ENCODE measurements at places on chromosomes 4 and X. TPM values are rescaled to one million over a fixed set of nuclear protein-coding genes. Genes with fewer than 3 reads are reported as not detected.
A peak's percentile ranks its signal among the peaks of the same experiment; 100 is the strongest.

DNA sequence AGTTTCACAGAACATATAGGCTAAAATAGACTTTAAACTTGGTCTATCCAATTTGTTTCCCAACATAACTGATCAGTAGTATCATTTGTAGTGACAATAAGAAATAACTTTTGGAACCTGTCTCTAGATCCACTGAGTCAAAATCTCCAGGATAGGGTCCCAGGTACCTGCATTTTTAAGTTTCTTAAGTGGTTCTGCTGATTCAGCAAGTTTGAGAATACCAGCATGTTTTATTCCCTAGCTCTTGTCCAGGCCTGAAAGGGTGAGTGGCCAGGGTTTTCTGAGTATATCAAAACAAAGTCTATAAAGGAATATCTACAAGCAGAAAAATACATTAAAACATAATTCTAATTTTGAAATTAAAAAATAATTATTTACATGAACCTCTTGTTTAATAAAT is 573.1 kb upstream of the POU3F4 start:
- H3K27me3 ChIP-seq = no peaks in the 10 kb centered on the region
- no peak overlapping the region for H3K27ac ChIP-seq
- no peaks in the 10 kb centered on the region for H3K4me1 ChIP-seq

CFP gene
- total RNA-seq = 6.4 TPM

- peaks cover 6% of the 10 kb centered on the region for H3K36me3 ChIP-seq
- DNase-seq = no peak
- peak overlapping the region; percentile 95 for H3K27ac ChIP-seq
- peak overlapping the region; percentile 81 for H3K4me3 ChIP-seq
Observed at GRCh38 chr4:145934434-145935047, 4.1 kb downstream of the ZNF827 start.

DNA sequence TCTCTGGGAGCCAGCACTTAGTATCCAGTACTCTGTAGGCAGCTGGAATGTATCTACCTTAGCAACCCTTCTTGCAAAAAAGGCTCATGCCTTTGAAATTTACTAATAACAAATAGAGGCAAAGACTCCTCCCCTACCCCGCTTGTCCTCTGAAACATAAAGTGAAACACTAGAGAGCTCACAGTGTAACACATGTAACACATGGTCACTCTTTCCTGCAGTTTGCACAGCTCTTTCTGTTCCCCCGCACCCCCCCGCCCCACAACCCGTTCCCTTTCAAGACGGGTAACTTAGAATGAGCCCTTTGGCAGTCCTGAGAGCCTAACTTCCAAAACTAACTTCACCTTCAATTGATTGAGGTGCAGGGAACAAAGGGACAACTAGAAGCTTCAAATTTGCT is 6.0 kb upstream of the BCORL1 start:
- no peaks in the 10 kb centered on the region for H3K36me3 ChIP-seq
- no peak overlapping the region for H3K27ac ChIP-seq
- H3K4me1 ChIP-seq = no peaks in the 10 kb centered on the region

GRCh38 chrX:153902385-153902784 is 2.1 kb upstream of the AVPR2 start:
- H3K27me3 ChIP-seq = peaks cover 29% of the 10 kb centered on the region
- no peaks in the 10 kb centered on the region for H3K36me3 ChIP-seq
- no peak overlapping the region for H3K27ac ChIP-seq
- no peak overlapping the region for H3K4me3 ChIP-seq

- no peak for DNase-seq
- H3K4me1 ChIP-seq = no peaks in the 10 kb centered on the region
- H3K27ac ChIP-seq = no peak overlapping the region
- no peaks in the 10 kb centered on the region for H3K36me3 ChIP-seq
Observed at GRCh38 chr4:14568351-14568750, 433.9 kb upstream of the CPEB2 start.

DNA sequence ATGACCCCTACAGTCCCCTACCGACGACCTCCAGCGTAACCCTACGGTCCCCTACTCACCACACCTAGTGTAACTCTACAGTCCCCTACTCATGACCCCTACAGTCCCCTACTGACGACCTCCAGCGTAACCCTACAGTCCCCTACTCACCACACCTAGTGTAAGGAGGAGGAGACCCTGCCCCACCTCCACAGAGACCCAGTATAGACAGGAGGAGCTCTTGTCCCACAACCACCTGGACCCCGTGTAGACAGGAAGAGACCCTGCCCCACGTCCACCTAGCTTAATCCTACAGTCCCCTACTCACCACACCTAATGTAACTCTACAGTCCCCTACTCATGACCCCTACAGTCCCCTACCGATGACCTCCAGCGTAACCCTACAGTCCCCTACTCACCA is 26.9 kb downstream of the CSF2RA start:
- H3K4me1 ChIP-seq = no peaks in the 10 kb centered on the region
- DNase-seq = no peak
- no peak overlapping the region for H3K4me3 ChIP-seq
- no peak overlapping the region for H3K27ac ChIP-seq
- H3K27me3 ChIP-seq = peaks cover 8% of the 10 kb centered on the region
- H3K36me3 ChIP-seq = no peaks in the 10 kb centered on the region

GRCh38 chr4:57233386-57233785 is 123.2 kb upstream of the IGFBP7 start:
- DNase-seq = no peak
- H3K4me1 ChIP-seq = no peaks in the 10 kb centered on the region
- no peaks in the 10 kb centered on the region for H3K36me3 ChIP-seq
- H3K27ac ChIP-seq = no peak overlapping the region
- H3K4me3 ChIP-seq = no peak overlapping the region

DNA sequence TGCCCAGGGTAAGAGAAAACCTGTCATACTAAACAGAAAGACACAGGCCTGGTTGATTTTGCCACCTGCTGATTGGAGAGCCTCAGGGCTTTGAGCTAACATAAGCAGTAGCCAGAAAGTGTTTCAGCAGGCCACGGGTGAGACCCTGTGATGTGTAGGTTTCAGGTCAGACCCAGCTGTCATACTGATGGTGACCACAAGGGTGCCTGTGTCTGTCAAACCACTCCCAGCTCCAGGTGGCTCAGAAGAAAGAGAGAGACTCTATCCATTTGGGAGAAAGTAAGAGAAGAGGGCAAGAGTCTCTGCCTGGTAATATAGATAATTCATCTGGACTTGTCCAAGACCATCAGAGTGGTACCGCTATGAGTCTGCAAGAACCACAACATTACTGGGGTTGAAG is 72.8 kb upstream of the NLRP2B start:
- peaks cover under 1% of the 10 kb centered on the region for H3K27me3 ChIP-seq
- no peak overlapping the region for H3K27ac ChIP-seq
- H3K4me1 ChIP-seq = no peaks in the 10 kb centered on the region
- no peak for DNase-seq
- H3K4me3 ChIP-seq = no peak overlapping the region

SLC6A8 gene
- total RNA-seq = 2.2 TPM

FAM53A gene
- 1.4 TPM for total RNA-seq

- H3K4me3 ChIP-seq = no peak overlapping the region
- no peaks in the 10 kb centered on the region for H3K4me1 ChIP-seq
- no peak overlapping the region for H3K27ac ChIP-seq
- no peak for DNase-seq
- H3K27me3 ChIP-seq = peaks cover 16% of the 10 kb centered on the region
Observed at GRCh38 chr4:13875181-13875580, 247.7 kb upstream of the BOD1L1 start.

- H3K36me3 ChIP-seq = peaks cover 10% of the 10 kb centered on the region
- peaks cover 7% of the 10 kb centered on the region for H3K4me1 ChIP-seq
- DNase-seq = no peak
- no peak overlapping the region for H3K27ac ChIP-seq
- no peak overlapping the region for H3K4me3 ChIP-seq
Observed at GRCh38 chrX:626745-627509, 3.7 kb upstream of the SHOX start.

DNA sequence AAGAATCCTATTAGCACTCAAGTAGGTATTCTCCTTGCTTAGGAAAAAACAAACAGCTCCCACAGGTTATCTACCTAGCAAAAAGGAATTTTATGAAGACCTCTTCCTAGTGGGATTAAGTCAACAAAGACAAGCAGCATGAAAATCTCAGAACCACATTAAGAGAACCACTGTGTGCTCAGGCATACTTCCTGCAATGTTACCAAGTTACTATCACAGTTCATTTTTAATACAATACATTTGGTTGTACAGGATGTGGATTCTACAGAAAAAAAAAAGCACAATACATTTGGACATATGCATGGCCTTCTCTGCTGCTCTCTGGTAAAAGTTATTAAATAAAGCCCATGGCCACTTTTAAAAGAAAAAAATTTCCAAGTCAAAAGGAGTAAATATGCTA is 193.7 kb downstream of the PPP3CA start:
- DNase-seq = no peak
- no peaks in the 10 kb centered on the region for H3K27me3 ChIP-seq
- H3K36me3 ChIP-seq = no peaks in the 10 kb centered on the region
- H3K4me1 ChIP-seq = peaks cover 54% of the 10 kb centered on the region
- H3K27ac ChIP-seq = no peak overlapping the region

GRCh38 chr4:117135634-117136354 is 50.4 kb upstream of the TRAM1L1 start:
- no peak overlapping the region for H3K4me3 ChIP-seq
- no peaks in the 10 kb centered on the region for H3K36me3 ChIP-seq
- H3K4me1 ChIP-seq = no peaks in the 10 kb centered on the region
- H3K27ac ChIP-seq = no peak overlapping the region

DNA sequence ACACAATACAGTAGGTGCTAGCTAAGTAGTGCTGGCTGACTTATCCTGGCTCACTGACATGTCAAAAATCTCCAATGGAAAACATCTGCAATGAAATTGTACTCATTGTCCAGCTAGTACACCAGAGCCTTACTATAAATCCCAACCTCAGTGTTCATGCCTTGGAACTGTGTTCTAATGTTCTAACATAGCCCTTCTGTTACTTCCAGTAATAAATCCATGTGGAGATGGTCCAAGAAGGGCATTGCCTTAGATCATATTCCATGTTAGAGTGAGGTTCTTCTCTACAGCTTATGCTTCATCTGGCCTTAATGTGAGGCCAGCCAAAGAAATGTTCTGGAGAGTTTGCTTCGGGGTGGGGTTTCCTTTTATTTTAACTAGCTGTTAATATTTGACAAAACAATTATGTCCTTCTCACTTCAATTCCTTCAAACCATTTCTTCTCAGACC is 25.1 kb downstream of the ENOX2 start:
- H3K4me3 ChIP-seq = no peak overlapping the region
- H3K27me3 ChIP-seq = peaks cover 24% of the 10 kb centered on the region
- H3K27ac ChIP-seq = no peak overlapping the region

All from activated T-cell treated with anti-CD3 and anti-CD28 coated beads, Interleukin-2, amount 50 U/mL, for 72 hours (primary cell).